Ureter (tissue), 1 donor: ENCODE measurements at places on chromosomes 3 and 15. TPM values are rescaled to one million over a fixed set of nuclear protein-coding genes. Genes with fewer than 3 reads are reported as not detected.

GRCh38 chr3:133367956-133368355 is 31.9 kb upstream of the BFSP2 start:
- DNase-seq: no peak

DNA sequence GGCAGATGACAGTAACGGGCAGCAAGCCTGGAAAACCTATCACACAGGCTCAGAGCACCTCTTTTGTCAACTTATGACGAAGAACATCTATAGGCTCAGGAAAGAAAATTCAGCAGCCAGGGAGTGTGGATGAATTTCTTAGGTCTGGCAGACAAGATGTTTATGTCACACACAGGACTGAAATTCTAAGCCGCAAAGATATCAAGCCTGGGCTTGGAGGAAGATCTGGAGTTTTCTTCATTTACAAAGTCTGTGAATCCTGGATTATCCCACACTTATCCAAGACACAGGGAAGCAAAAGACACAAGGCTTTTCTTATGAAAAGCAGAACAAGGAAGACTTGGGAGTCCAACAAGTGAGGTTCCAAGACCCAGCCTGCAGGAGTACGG is 23.4 kb upstream of the CHCHD6 start:
- DNase-seq: no peak

GRCh38 chr15:57183614-57184344 is 192.5 kb upstream of the CGNL1 start:
- DNase-seq: no peak

DNA sequence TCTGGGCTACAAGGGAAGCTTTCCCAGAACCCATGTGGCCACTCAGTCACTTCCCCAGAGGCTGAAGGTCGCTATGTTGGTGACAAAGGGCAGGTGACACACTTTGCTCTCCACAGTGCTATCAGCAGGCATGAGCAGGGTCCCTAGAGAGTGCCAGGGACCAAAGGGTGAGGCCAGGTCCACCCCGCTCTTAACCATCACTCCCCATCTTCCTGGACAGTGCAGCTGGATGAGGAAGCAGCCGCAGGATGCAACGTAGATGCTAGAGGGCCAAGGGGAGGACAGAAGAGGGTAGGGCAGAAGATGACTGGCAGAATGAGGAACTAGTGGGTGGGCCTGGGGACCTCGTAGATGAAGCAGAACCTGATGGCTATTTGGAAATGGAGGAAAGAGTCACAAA is 13.6 kb upstream of the LTF start:
- DNase-seq: no peak

GRCh38 chr3:157916672-157917071 is 189.5 kb downstream of the SHOX2 start:
- no peak for DNase-seq

DNA sequence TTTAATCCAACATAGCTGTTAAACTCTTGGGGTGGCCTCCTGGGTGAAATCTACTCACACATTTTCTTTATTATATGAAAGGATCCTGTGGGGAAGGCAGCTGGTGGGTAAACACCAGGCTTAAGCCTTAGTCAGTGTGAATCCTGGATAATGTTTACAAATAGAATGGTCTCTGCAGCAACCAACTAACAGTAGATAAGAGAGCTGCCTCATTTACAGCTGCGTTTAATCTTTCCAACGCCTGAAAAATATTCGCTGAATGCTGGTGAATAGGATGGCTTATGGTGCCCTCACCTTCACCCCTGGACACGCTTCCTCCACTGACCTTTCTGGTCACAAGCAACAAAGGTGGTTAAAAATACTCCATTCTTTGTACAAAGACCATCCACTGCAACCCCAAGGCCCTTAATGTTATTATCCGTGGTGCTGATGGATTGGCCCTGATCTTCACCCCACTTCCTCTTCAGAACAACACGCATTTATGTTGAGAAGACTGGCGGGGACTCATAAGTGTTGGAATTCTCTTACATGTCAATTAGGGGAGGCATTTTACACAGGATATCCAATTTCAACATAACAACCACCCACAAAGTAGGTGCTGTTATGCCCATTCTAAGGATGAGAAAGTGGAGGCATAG is 120.0 kb upstream of the FRMD4B start:
- no peak for DNase-seq

DNA sequence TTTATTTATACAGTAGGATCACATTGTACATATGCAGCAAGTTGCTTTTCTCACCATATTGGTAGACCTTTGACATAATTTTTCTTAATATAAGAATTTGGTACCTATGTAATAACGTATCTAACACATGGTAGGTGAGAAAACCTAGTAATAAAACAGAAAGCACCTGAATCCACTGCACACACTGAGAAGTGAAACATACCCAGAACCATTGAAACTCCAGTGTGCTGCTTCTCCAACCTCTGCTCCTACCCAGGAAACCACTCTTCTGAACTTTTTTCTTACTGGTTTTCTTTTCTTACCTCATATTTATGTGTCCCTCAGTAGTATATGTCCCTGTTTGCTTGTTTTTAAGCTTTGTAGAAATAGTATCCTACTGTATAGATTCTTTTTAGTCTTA is 293.0 kb downstream of the UBE2E2 start:
- DNase-seq: no peak

DNA sequence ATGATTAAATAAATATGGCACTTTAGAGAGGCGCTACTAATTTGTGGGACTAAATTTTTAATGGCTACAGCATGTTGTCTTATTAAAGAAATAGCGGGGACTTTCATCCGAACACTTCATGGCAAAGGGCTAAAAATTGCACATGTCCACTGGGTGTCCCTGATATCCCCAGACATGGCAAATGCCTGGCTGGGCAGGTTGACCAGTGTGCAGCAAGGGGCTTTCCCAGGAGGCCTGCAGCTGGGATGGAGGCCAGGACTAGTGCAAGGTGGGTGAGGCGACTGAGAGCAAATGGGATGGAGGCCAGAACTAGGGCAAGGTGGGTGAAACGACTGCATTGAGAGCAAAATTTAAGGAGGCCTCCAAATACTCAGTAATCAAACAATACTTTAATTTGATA is 167.4 kb upstream of the SMAD3 start:
- no peak for DNase-seq

DNA sequence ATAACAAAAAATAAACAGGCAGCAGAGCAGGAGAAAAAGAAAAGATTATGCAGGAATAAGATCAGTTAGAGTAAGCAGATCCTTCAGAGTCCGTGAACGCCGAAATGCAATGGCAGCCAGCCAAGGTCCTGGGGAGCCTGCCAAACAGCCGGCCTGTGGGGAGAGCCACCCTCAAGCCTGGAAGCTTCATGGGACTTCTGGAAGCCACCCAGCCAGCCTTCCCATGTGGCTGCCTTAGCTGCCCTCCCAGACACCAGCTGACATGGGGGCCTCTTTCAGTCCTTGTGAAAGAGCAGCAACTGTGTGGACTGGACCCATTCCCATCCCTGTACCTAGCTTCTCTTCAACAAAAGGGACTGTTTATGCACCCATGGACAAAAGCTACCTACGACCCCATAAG is 64.9 kb upstream of the RAD18 start:
- DNase-seq: peak; percentile 92

- no peak for DNase-seq
Measured at GRCh38 chr3:195238586-195239118, 32.3 kb downstream of the XXYLT1 start.

DNA sequence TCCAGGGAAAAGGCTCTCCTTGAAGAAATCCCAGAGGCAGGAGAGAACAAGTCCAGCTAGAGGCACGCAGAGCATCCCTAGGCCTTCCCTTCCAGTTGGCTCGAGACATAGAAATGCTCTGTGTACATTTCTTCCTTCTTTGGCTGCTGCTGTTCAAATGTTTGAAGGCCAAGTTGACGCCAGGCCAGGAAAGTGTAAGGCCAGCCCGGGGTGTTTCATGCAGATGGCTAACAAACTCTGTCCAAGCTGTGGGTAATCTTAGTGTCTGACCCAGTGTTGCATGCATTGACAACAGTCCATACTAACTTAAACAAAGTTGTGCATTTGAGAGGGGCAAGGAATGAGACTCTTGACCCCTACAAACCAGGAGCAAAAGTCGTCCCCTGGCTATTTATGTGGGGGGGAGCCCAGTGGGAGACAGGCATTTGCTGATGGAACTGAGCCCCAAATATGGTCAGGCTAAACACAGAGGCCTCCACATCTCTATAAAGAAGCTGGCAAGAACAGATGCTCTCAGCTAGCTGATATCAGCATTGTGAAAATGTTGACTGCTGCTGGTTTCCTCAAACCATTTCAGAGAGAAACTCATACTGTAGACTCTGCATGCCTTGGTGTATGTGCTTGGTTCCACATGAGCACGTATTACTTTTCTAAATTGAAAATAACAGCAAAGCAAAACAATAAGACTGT is 139.5 kb downstream of the ADAMTS9 start:
- DNase-seq: peak; percentile 73

DNA sequence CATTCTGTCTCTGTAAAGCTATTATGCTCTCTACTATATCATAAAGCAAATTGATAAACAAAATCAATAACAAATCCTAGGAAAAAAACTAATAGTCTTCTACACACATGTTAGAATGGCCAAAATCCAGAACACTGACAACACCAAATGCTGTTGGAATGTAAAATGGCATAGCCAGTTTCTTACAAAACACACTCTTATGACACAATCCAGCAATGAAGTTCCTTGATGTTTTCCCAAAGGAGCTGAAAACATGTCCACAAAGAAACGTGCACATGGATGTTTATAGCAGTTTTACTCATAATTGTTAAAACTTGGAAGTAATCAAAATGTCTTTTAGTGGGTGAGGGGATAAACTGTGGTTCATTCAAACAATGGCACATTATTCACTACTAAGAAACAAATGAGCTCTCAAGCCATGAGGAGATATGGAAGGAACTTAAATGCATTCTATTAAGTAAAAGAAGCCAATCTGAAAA is 32.7 kb downstream of the CADM2 start:
- no peak for DNase-seq

GRCh38 chr15:58524247-58524646 is 92.5 kb downstream of the LIPC start:
- no peak for DNase-seq

- DNase-seq: peak; percentile 44
Measured at GRCh38 chr15:79595995-79596622, 164.0 kb downstream of the MINAR1 start.

- DNase-seq: no peak
Measured at GRCh38 chr3:46927718-46928073, 48.8 kb downstream of the CCDC12 start.

- no peak for DNase-seq
Measured at GRCh38 chr3:193708270-193708669, 115.3 kb downstream of the OPA1 start.

- peak; percentile 15 for DNase-seq
Measured at GRCh38 chr15:50764461-50765194, 878 bp downstream of the SPPL2A start.

HHATL gene
- 0.73 TPM for total RNA-seq

ALDH1A3 gene
- total RNA-seq: 24.2 TPM

NRG4 gene
- total RNA-seq: 16.3 TPM

ZNF502 gene
- 11.4 TPM for total RNA-seq

VGLL4 gene
- total RNA-seq: 88.3 TPM

COX17 gene
- 29.7 TPM for total RNA-seq

ACTRT3 gene
- total RNA-seq: 4.0 TPM

GRAMD2A gene
- 3.1 TPM for total RNA-seq

ASB14 gene
- total RNA-seq: not detected

GABRR3 gene
- total RNA-seq: 0.10 TPM

AHSG gene
- total RNA-seq: not detected

TGM5 gene
- 0.91 TPM for total RNA-seq
